NCI-H526 (cell line): ENCODE measurements at places on chromosomes 4 and X.

DNA sequence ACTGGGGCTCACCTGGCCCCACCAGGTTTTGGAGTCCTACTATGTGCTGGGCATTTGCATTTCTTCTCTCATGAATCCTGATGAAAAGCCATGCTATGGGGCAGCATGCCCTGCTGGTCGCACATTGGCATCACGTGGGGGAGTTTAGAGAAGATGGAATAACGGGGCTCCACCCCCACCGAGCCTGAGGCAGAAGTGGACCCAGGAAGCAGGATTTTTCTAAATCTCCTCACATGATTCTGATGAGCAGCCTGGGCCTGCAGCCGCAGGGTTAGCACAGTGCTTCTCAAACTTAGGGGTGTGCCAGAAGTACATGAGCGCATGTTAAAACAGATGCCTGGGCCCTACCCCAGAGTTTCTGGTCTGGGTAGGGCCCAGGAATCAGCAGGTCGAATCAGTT, 4.6 kb upstream of the SORCS2 start:
- DNase-seq, result no peak

DNA sequence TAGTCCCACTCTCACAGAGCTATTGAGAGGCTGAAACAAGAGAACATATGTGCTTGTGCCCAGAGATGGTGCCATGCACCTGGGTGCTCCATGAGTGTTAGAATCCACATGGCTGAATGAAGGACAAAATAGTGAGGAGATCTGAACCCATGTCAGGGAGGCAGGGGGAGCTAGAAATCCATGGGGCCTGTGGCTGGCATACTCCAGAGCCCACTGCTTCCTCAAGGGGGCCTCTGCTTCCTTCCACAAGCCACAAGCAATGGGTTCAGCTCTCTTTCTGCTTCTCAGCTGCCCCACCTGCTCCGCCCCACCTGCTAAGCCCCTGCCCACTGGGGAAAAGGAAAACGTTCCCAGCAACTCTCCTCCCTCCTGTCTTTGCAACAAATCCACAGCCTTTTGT, 46.1 kb downstream of the PJA1 start:
- no peak for DNase-seq

DNA sequence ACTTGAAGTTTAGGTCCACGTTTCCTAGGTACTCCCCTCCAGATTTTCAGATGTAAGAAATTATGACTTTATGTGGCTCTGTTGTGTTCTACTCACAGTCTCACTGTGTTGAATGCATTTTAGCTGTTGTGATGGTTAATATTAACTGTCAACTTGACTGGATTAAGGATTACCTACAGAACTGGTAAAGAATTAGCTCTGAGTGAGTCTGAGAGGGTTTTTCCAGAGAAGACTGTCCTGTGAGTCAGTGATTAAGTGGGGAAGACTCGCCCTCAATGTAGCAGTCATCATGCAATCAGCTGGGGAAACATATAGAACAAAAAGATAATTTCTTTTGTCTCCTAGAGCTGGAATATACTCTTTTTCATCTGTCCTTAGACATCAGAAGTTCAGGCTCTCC, 493.4 kb downstream of the ACTRT1 start:
- DNase-seq, result no peak

DNA sequence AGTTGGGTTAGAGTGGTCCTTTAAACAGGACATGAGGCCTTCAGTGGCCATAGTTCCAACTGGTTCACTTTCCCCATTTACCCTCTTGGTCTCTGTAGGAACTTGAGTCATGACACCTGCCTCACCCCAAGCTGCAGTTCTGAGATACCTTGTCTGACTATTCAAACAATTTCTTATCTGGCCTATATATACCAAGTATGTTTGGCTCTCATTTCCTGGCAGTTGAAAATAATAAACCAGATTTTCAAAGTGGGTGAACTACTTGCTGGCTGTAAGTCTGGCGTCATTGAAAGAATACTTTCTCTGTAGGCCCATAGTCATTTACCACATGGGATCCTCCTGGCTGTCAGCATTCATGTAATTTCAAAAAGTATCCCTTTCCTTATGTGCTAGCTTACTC, 228.8 kb downstream of the SHROOM3 start:
- DNase-seq, result no peak

GRCh38 chrX:50071494-50071893, 129.3 kb downstream of the AKAP4 start:
- DNase-seq, result no peak

DNA sequence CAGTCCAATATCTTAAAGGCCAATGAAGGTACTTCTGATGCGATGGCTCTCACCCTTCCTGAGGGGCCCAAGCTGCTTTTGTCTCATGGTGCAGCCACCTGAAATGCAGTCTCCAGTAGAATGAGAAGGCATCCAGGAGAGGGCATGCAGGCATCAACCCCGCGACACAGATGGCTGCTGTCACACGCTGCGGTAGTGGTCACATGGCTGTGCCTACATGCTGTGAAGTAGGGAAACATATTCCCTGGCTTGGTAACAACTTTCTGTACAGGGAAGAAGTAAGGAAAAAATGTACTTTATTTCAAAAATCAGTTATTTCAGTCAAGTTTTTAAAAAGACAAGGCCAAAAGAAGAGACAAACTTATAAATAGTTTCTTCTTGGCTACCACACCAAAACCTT, 139.9 kb downstream of the TRIML1 start:
- DNase-seq, result no peak

DNA sequence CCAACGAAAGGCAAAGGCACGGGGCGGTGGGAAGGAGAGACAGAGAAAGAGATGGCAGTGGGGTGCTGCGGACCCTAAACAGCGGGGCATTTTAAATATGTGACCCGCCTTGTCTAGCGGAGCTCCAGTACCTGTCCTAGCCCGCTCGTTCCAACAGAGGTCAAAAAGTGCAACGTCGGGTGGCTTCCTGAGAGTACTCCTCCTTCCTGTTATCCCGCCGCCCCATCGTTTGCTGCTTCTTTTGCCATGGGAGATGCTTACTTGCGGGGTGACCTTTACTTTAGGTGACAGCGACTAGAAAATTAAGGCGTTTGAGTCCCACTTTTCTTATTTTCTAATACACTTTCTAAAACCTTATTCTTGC, 735 bp downstream of the NRK start:
- DNase-seq, result no peak
